ENCODE measurements at places on chromosomes 2 and 18.

DNA sequence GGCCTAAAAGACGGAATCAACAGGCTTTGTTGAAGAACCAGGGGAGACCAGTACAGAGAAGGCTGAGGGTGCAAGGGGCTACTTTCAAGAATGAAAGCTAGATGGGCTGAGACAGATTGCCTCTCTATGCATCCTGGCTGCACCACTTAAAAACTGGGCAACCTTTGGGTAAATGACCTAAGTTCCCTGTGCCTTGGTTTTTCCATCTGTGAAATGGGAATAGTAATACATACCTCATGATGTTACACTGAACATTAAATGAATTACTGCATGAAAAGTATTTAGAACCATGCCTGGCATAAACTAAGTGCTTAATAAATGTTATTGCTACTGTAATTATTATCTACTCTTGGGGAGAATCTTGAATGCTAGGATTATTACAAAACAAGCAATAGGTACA lies 106.5 kb downstream of the PRKCE start:
- DNase-seq: no peak

GRCh38 chr2:31249009-31249690 lies 15.2 kb downstream of the EHD3 start:
- DNase-seq: no peak

DNA sequence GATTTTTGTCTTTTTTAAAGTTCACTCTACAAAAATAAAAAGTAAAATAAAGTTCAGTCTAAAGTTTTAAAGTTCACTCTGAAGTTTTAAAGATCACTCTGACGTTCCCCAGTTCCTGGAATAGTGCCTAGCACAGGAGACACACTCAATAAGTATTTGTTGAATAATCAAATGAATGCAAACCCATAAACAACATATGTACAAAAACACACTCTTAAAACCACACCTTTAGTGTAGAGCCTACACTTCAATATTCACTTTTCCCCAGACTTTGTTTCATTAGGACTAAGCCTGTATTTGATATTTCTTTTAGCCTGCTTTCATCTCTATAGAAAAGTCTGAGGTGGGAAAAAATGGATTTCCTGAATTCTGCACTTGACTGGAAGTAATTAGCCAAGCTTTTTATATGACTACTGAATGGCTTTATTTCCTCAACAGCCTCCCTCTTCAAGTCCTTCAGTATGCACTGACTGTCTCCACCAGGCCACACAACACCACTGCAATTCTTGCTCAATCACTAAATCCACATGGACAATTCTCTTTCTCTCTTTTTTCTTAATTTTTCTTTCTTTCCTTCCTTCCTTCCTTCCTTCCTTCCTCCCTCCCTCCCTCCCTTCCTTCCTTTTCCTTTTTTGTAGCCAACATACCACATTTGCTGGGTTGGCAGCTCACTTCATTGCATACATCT lies 104.6 kb downstream of the SS18 start:
- no peak for DNase-seq

DNA sequence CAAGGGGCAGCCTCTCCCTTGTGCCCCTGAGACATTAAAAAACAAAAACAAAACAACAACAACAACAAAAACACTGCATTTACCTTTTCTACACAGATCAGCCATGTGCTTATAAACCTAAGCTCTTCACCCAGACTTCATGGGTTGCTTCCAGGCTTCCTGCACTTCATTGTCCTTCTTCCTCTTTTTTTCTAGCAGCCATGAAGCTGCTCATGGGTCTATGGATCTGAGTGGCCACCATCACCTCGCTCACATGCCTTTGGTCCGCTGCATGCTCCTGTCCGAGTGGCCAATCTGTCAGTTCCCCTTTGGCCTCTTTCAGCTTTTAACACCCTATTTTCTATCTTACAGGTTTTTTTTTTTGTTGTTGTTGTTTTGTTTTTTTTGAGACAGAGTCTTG lies 9.0 kb upstream of the TET3 start:
- no peak for DNase-seq

- DNase-seq: no peak
These were observed 100.9 kb upstream of the NEUROD1 start for GRCh38 chr2:181781078-181781786.

- DNase-seq: no peak
These were observed 55.5 kb downstream of the INHBB start for GRCh38 chr2:120401275-120402066.

GRCh38 chr2:45833968-45834344 lies 182.5 kb downstream of the PRKCE start:
- no peak for DNase-seq

- DNase-seq: no peak
These were observed 246.1 kb downstream of the FSIP2 start for GRCh38 chr2:185984670-185985069.

DNA sequence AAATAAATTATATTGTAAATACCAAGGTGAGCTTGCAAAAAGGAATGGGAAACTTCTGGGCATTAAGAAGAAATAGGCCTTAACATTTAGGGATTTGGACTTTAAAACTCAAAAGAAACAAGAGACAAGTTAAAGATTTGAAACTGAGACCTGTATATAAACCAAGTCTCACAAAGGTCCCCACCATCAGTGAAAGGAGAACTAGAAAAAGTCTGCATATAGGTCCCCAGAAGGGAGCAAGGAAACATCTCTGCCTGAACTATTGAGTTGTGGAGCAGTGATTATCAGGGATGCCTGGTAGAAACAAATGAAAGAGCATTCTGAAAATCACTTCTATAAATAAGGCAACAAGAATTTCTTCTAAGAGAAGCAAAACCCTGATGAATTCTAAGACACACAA lies 30.5 kb upstream of the ITGAV start:
- DNase-seq: no peak

DNA sequence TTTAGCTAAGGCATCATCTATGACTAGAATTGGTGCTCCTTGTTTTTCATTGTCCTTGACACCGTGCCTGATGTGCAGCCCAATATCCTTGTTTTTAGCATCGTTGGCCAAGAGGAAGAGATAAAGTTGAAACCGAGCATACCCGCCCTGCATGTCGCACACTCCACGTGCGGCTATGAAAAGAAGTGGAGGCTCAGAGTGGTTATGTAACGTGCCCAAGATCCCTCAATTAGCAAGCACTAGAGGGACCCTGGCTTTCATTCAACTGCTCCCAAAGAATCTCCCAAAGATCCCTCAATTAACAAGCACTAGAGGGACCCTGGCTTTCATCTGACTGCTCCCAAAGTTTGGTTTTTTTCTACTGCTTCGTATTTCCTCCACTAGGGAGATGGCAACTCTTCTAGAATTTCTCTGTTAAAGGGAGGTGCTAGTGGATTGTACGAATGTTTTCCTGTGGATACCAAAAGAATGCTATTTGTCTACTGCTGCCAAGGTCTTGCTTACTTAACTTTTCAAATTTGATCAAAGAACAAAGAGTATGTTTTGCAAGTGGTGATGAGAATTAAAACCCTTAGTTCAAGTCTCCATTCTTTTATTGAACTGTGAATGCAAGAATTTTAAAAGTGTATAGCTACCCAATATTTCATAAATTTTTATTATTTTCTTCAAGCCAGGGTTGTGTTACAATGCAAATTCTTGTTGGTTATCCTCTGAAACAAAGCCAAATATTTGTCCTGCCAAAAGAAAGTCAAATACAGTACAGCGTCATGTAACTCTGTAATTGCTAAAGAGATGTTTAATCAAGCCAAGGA lies 92.1 kb downstream of the AOX1 start:
- peak; percentile 47 for DNase-seq

GRCh38 chr2:198525211-198525969 lies 721.0 kb downstream of the PLCL1 start:
- DNase-seq: no peak
